ENCODE measurements at places on chromosomes 6 and 20.

DNA sequence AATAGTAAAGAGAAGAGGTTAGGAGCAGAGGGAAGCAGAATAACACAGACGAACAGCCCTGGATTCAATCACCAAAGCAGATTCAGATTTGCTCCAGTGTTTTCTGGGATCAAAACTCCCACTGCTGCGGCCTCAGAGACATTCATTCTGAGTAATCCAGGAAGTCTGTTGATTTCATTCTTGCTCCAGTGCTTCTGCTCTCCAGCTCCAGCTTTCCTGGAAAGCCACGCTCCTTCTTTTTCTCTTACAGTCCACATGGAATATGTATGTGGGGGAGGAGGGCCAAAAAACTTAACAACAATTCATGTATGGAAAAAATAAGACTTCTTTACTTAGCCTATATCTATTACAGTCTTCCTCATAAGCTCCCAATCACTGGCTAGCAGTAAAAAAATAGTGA lies 26.4 kb upstream of the UST start:
- no peak for DNase-seq

DNA sequence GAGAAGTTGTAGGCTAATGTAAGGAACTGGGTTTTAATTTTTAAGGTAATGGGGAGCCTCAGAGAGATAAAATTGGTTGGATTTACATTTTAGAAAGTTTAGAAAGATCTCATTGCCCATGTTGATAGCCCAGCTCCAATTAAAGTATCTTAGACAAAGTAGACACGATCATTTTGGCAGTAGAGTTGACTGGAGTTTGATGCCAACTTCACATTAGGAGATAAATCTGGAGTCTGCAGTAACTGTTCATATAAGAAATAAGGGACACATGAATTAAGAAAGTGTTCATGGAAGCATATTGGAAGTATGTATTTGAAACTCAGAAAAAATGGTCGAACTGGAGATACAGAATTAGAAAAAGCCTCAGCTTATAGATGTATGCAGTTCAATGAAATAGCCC lies 12.6 kb upstream of the E2F3 start:
- DNase-seq = no peak

- DNase-seq = no peak
Measured at GRCh38 chr6:119446115-119446554, 96.6 kb upstream of the MAN1A1 start.

DNA sequence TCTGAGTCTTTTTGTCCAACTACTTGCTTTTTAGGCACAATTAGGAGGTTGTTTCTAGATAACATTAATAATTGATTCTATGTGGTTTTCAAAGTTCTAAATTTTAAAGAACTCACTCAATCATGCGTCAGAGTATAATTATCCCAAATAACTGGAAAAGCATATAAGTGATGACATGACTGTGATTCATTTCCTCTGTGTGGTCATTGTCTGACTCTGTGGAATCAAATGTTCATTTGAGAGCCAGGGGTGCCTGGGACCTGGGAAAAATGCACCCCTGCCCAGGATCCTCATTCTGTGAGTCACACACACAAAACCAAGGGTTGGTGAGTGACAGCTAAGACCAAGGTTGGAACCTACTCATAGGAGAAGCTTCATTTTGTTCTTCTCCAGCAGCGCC lies 127.1 kb upstream of the MLIP start:
- DNase-seq = no peak

GRCh38 chr6:15654250-15654649 lies 8.6 kb downstream of the DTNBP1 start:
- no peak for DNase-seq

Measured in stimulated activated CD4-positive, alpha-beta T cell treated with anti-CD3 and anti-CD28 coated beads, Interleukin-15, amount 100 ng/mL, for 48 hours (primary cell).